ENCODE measurements at places on chromosomes 5 and 9. TPM values are rescaled to one million over a fixed set of nuclear protein-coding genes. Genes with fewer than 3 reads are reported as not detected.

DNA sequence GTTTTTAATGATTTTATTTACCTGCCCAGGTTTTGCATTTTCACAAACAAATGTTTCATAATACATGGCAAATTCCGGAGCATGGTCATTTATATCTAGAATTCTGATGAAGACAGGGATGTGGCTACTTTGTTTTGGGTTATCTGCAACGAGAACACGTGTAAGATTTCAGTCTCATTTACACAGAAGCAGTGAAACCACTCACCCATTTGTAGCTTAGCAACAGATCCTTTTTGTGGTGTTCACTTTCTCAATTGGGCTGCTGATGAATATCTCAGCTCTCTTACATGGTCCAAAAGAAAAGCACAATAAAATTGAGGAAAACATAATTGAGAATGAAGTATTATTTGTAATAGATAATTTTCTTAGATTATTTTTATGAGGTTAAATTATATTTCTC is 148.6 kb downstream of the CDH9 start:
- no peak for DNase-seq

DNA sequence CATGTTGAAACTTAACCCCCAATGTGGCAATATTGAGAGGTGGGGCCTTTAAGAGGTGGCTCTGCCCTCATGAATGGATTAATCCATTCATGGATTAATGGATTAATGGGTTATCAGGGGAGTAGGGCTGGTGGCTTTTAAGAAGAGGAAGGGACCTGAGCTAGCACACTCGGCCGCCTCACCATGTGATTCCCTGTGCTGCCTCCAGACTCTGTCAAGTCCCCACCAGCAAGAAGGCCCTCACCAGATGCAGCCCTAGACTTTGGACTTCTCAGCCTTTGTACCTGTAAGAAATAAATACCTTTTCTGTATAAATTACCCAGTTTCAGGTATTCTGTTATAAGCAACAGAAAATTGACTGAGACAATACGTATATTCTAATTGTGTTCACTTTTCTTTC is 272.2 kb upstream of the DMRT1 start:
- DNase-seq = no peak

GRCh38 chr5:78888580-78889368 is 96.3 kb downstream of the ARSB start:
- no peak for DNase-seq

DNA sequence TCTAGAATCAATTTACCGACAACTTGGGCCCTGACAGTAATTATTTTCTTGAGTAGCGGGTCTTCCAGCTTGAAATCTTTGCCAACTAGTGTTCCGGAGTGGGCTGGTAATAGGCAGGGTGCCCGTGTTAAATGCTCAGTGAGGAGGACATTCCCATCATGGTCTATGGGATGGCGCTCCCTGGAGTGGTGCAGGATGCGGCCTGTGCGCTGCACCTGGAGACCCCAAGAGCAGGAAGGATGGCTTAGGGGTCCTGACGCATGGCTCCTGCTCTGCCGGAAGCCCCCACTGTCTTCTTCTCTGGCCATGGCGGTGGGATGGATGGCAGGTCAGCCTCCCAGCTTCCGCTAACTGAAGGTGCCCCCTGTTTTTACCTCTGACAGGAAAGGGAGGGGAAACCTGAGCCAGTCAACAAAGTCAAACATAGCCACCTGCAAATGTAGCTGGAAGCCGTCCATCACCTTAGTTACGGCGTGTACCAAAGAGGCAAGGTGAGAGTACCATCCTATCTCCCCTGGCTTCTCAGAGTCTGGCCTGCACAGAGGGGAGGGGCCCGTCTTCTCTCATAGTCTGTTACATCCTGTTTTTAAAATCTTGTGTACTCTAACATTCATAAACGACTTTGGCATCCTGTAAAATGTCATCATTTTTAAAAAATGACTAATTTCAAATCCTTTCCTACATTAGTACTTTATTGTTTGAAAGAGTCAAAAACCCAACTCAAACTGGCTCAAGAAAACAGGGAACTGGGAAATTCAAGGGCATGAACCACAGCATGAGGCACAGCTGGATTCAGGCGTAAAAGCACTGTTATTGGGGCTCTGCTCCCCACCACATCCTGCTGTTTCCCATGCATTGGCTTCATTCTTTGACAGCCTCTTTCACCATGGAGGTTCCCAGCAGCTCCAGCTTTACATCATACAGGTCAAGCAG is 28.5 kb upstream of the UNC5A start:
- DNase-seq = no peak

DNA sequence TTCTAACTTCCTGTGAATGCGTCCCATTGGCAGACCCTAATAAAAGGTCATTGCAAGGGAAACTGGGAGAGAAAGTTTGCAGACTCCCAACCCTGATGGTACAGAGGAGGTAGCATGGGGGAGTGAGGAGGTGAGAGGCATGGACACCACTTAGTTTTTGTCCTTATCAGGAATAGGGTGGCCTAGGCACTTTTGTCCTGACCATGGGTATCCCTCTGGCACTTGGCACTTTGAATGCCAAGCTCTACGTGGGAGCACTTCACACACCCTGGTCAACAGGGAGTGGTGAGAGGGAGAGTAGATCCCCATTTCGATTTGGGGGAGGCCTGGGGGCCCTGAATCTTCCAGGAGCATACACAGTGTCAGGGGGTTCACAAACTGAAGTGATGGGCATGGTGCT is 75.6 kb upstream of the SH3PXD2B start:
- DNase-seq = no peak

GRCh38 chr9:127521919-127522304 is 70.6 kb downstream of the LRSAM1 start:
- no peak for DNase-seq

GRCh38 chr9:14031060-14031414 is 282.9 kb downstream of the NFIB start:
- DNase-seq = no peak

GRCh38 chr9:87849144-87849758 is 33.4 kb upstream of the SPATA31E1 start:
- DNase-seq = no peak

GRCh38 chr9:13351778-13352386 is 72.4 kb upstream of the MPDZ start:
- DNase-seq = no peak

- DNase-seq = no peak
These were observed 27.3 kb downstream of the ANP32B start for GRCh38 chr9:98010445-98010844.

DNA sequence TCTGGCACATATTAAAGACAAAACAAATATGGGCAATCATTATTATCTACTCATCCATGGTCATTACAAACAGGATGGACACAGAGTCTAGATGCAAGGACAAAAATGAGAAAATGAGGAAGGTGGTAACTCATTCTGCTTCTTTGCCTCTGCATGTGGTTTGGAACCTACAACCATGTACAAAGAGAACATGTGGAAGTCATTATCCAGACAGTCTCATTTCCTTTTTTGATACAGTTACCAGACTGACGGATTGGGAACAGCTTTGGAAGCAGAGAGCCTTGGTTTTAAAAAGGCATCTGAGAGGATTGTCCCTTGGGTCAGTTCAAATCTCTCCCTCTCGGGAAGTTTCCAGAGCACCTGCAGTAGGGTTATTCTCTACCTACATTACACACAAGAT is 433.4 kb upstream of the TNC start:
- no peak for DNase-seq

DNA sequence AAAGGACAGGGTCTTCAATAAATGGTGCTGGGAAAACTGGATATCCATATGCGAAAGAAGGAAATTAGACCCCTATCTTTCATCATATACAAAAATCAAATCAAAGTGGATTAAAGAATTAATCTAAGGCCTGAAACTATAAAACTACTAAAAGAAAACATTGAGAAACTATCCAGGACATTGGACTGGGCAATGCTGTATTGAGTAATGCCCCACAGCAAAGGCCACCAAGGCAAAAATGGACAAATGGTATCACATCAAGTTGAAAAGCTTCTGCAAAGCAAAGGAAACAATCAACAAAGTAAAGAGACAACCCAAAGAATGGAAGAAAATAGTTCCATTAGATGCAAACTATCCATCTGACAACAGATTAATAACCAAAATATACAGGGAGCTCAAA is 72.3 kb downstream of the STRBP start:
- DNase-seq = no peak

GRCh38 chr9:27749838-27750237 is 176.6 kb upstream of the C9orf72 start:
- DNase-seq = no peak

DNA sequence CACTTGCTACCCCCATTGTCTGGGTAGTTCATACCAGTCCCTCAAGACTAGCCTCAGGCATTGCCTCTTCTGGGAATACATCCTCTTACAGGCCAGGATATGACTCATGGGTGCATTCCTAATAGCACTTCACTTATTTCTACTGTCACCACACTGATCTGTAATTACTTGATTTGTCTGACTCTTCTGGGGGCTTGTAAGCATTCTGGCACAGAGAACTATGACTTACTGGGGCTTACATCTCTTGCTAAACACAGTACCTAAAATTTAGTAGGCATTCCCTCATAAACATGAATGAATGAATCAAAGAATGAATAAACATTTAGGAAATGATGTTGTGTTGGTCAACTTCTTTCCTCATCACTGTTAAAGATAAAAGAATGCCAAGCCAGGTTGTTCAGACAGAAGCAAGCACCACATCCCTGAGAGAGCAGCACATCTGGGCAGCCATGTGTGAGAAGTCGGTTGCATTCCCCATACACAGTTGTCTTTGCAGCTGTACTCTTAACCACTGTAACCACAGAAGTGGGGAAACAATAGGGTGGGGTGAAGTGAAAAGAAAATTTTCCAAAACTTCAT is 27.6 kb downstream of the IL7R start:
- no peak for DNase-seq

The LCN12 gene
- total RNA-seq = 2.2 TPM

The ARHGEF39 gene
- total RNA-seq = 1.3 TPM

The LOX gene
- total RNA-seq = 0.88 TPM

The EGR1 gene
- total RNA-seq = 13.8 TPM

The DAB2IP gene
- total RNA-seq = 0.28 TPM

The SPATA31D4 gene
- total RNA-seq = not detected

The CD180 gene
- total RNA-seq = 0.16 TPM

The C7 gene
- total RNA-seq = 1.4 TPM

The C9 gene
- total RNA-seq = 0.44 TPM
